ENCODE measurements at places on chromosomes 1 and 21. TPM values are rescaled to one million over a fixed set of nuclear protein-coding genes. Genes with fewer than 3 reads are reported as not detected.

The ORC1 gene
- 2.6 TPM for total RNA-seq

The PTAFR gene
- 1.5 TPM for total RNA-seq

GRCh38 chr1:206864939-206865671 is at the start of gene IL20:
TSS of gene IL20 (plus strand) at chr1:206865623. CDS start at chr1:206865853, 230 bp downstream.
- H3K4me1 ChIP-seq = no peaks in the 10 kb centered on the region
- H3K4me3 ChIP-seq = no peak within 1 kb of the TSS
- H3K27me3 ChIP-seq = no peaks in the 10 kb centered on the region

DNA sequence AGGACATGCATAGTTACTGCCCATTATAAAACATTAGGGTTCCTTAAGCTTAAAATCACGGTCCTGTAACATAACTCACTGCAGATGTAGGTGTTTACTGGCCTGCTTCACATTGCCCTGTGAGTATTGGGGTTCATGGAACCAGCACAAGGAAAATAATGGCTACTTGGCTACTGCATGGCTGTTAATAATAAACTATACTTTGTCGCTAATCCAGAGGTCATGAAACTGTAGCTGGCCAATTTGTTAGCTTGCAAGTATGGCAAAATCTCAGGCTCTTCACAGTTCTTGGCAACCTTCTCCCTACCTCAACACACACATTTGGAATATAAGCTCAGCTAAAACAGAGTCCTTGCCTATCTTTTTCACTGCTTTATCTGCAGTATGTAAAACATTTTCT is 274.0 kb upstream of the NR5A2 start:
- H3K4me3 ChIP-seq = no peak overlapping the region
- H3K27me3 ChIP-seq = peaks cover 3% of the 10 kb centered on the region
- H3K36me3 ChIP-seq = no peaks in the 10 kb centered on the region
- no peak overlapping the region for H3K27ac ChIP-seq
- DNase-seq = no peak
- no peaks in the 10 kb centered on the region for H3K4me1 ChIP-seq

GRCh38 chr1:69172003-69173000 is 395.4 kb upstream of the LRRC7 start:
- H3K27ac ChIP-seq = no peak overlapping the region
- no peaks in the 10 kb centered on the region for H3K36me3 ChIP-seq
- no peaks in the 10 kb centered on the region for H3K27me3 ChIP-seq
- DNase-seq = no peak
- no peaks in the 10 kb centered on the region for H3K4me1 ChIP-seq

DNA sequence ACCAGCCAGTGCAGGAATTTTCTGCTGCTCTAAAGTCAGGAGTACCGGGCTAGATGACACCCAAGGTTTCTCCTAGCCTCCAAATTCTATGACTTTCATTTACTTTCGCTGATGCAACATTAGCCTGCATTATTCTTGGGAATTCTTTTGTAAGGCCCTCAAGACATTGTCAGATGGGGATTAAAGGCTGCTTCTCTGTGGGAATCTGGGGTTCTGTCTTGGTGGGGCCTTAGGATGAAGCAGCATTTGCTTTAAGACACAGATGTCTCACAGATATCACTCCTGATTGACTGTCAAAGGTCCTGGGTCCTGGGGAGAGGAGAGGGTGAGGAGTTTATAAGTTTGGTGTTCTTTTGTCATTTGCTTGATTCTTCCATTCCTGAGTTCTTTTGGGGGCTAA is 11.6 kb downstream of the PKP1 start:
- no peak for DNase-seq
- no peaks in the 10 kb centered on the region for H3K4me1 ChIP-seq
- H3K27me3 ChIP-seq = no peaks in the 10 kb centered on the region
